LoVo (cell line): ENCODE measurements at places on chromosomes 2 and 18.
A peak's percentile ranks its signal among the peaks of the same experiment; 100 is the strongest.

DNA sequence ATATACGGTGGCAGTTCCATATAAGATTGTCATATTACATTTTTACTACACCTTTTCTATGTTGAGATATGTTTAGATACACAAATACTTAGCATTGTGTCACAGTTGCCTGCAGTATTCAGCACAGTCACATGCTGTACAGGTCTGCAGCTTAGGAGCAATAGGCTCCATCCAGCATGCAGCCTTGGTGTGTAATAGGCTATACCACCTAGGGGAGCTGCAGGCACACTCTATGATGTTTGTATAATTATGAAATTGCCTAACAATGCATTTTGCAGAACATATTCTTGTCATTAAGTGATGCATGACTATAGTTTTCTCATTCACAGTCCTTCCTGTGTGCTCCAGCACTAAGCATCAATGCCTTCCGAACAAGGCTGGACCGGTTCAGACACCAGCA lies 133.4 kb downstream of the NDUFA10 start:
- DNase-seq: no peak

DNA sequence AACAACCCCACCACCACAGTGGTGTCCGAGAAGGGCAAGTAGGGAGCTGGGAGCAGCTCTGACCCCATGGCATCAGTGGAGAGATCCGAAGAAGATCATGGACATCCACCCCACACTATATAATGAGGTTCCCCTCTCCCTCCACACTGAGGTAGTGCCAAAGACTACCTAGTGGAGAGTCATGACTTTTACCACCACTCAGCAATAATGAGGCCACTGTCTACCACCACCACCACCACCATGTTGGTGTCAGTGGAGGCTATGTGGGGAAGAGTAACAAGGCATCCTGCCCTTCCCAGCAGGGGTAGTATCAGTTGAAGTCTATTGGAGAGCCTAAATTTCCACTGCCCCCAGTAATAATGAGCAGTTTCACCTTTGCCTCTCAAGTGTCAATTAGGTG lies 321.7 kb upstream of the ZC3H15 start:
- DNase-seq: no peak

DNA sequence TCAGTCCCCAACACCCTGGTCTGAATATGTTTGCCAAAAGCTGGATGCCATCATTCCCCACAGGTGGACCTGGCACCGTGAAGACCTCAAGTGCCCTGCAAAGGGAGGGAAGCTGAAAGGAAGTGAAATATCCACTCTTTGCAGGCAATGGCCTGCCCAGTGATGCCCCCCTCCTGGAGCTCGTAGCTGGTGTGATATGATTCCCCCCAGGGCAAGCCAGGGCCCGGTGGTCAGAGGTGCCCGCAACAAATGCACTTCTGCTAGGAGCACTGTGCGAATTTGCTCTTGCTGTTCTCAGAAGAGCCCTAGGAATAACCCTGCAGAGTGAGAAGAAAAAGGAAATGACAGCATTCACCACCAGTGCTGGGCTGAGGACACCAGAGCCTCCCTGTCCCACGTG lies 247.4 kb downstream of the KLHL29 start:
- DNase-seq: no peak

DNA sequence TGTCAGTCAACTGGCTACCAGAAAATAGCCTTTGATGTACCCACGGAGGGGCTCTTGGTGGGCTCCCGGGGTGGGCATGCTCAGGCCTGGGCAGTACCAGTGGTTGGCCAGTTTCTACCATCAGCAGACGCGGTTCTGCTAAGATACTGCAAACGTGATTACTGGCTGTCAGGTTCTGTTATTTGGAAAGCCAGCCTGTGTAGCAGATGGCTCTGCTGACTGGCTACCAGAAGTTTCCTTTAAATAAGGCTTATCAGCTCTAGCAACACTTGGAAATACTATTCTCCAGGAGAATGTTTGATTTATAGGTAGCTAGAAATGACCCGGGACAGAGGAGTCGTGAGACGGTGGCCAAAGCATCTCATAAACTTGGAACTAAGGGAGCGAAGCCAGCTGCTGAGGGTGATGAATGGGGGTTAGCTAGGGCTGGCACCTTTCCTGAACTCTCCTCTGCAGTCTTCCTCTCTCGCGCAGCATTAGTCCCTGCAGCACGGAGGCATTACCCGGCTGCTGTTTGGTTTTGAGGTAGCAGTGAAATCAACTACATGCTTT lies 171.9 kb downstream of the AGAP1 start:
- no peak for DNase-seq

DNA sequence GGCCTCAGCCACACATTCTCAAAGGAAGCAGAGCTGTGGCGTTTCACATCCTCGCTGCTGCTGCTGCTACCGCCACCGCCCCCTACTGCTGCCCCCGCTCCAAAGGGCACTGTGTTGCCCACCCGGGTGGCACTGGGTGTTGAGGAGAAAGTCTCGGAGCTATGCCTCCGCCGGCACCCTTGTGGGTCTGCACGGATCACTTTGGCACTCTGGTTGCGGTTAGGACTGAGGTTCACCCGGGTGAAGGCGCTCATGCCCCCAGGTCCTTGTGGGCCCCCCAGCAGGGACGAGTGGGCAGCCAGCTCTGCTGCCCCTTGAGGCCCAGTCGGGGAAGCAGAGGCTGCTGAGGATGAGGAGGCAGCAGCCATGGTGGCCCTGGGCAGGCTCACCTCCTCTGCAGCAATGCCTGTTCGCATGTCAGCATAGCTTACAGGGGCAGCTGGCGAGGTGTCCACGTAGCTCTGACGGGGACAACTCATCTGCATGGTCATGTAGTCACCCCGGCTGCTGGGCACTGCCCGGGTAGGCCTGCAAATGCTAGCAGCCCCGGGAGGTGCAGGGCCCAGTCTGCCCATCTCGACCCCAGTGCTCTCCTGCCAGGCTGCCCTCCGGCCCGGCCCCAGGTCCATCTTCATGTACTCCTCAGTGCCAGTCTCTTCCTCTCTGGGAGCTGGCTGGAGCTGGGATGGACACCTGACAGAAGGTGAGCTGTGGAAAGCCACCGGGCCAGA lies 4.2 kb downstream of the IRS1 start:
- no peak for DNase-seq

GRCh38 chr2:118103951-118104940 lies 16.0 kb downstream of the INSIG2 start:
- DNase-seq: no peak

DNA sequence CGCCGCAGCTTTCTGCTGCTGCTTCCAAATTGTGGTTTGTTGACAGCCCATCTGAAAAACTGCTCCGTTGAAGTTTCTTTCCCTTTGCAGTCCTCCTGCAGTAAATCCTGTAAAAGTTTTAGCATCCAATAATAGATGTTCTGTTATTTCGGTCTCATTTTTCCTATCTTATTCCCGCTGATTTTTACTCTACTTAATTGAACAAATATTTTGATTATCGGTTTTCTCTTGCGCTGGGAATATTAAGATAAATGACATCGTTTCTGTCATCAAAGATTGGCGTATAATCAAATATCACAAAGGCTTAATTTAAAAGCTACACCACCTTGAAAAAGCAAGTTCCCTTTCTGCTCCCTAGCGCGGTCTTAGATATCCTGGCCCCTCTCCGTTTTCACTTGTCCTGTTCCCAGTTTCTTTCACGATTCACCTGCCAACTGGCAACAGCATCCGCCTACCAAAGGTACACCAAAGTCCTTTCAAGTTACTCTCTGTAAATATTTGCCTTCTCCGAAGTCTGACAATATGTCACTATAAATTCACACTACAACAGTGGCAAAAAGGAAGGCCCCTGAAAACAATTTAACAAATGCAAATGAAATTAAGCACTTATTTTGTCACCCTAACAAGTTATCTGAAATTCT lies 1.0 kb upstream of the STRN start:
- peak; percentile 18 for DNase-seq

DNA sequence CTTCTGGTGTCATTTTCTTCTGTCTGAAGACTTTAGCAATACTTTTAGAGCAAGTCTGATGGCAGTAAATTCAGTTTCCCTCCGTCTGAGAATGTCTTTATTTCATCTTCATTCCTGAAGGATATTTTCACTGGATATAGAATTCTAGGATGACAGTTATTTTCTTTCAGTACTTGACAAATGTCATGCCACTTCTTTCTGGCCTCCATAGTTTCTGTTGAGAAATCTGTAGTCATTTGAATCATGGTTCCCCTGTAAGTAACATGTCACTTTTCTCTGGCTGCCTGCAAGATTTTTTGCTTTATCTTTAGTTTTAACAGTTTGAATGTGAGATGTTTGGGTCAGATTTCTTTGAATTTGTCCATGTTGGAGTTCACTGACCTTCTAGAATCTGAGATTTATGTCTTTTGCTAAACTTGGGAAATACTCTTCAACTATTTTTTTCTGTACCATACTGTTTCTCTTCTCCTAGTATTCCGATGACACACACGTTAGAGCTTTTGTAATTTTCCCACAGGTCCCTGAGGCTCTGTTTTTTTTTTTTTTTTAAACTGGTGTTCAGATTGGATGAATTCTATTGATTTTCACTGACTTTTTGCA lies 30.2 kb downstream of the RMND5A start:
- DNase-seq: no peak

DNA sequence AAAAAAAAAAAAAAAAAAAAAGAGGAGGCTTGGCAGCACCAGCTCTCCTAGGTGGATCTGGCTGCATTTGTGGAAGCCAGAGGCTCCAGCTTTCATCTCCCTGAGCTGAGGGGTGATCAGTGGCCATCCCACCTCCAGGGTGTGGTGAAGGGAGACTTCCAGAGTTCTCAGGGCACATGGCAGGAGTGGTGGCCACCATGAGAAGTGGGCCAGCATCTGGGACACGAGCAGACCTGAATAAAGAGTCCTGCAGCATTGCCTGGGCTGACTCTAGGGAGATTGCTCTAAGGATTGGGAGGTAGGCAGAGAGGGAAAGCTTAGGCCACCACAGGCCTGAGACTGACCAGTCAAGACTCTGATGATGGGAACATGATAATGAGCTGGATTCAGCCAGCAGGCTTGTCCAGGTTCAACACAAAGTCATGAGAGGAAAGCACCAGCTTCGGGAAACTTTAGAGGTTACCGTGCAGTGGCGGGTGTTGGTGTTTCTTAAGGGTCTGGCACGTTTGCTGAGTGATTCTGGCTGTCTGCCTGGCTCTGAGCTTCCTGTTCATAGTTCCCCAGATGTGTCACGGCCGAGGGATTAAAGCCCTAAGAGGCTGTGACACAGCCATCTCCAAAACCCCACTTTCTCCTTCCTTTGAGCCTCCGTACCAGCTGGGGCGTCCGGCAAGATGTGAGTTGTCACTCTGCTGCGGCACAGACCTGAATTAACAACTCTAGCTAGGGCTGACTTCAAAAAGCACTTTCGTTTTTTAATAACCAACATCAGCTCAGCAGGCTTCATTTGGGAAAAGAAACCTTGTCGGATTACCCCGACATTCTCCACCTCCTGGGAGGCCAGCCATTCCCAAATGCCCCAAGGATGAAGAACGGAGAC lies 38.3 kb upstream of the IL1R1 start:
- DNase-seq: peak; percentile 14

GRCh38 chr2:142596334-142597088 lies 281.0 kb upstream of the KYNU start:
- no peak for DNase-seq

DNA sequence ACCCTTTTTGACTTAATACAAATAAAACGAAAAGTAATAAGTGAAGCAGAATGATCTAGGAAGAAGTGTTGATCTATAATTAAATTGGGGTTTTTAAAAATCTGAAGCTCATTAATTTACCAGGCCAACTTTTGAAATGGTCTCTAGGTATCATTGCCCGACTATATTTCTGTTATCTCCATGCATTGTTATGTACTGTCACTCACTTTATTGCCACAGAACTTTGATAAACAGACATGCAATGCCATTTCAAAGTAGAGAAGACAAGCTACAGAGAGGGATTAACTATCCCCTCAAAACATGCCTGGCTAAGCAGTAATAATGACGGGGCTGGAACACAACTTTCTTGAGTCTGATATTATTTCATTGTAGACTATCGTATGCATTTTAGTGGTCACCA lies 147.6 kb upstream of the ITGA4 start:
- DNase-seq: no peak

DNA sequence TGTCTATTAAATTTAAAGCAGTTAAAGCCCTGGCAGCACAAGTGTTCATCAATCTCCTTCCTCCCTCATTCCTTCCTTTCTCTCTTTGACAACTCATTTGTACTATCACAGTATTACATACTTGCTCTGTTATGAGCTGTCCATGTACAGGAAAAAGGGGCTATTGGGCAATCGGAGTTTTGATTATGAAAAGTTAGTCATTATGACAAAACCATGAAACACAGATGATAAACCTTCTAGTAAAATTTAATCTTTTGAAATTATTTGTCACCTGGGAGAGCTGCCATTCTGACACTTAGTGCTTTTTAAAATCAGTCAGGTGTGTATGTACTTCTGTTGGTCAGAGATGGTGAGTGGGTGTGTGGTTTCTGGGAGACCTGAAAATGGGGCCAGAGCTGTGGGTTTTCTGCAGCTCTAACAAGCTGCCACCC lies 39.4 kb downstream of the MAP4K4 start:
- no peak for DNase-seq

DNA sequence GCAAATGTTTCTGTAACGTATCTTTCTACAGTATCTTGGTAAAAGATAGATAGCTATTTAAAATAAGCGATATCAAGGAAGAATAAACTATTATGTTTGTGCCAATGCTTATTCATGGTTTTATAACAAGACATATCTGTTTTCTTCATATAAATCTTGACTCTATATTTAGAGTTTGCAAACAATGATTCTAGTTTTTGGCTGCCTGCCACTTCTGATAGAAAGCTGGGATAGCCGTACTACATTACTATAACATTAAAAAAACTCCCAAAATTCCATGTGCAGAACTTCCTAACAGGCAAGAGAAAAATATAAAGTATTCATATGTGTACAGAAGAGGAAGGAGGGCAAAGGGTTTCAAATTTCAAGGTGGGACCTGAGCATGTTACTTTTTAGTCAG lies 985.0 kb downstream of the BCL11A start:
- no peak for DNase-seq
